Type B pancreatic cell (in vitro differentiated cells): ENCODE measurements at places on chromosomes 16 and 17. TPM values are rescaled to one million over a fixed set of nuclear protein-coding genes. Genes with fewer than 3 reads are reported as not detected.

KRTAP2-3 gene
- total RNA-seq = 0.98 TPM in 1 of 2 replicates, not detected in the other

SLC12A3 gene
- total RNA-seq = 0.31 and 4.2 TPM in 2 replicates

ZNF286A gene
- total RNA-seq = 46.1 and 86.1 TPM in 2 replicates

G6PC1 gene
- total RNA-seq = 1.5 and 2.9 TPM in 2 replicates

MSLN gene
- 0.77 and 0.81 TPM in 2 replicates for total RNA-seq

RGS9 gene
- total RNA-seq = 5.1 and 5.5 TPM in 2 replicates

MT1G gene
- total RNA-seq = 2.8 and 4.8 TPM in 2 replicates

THAP11 gene
- 25.5 and 35.1 TPM in 2 replicates for total RNA-seq

UTS2R gene
- total RNA-seq = 0.21 and 0.97 TPM in 2 replicates

DPEP1 gene
- 13.4 and 16.7 TPM in 2 replicates for total RNA-seq

WSCD1 gene
- total RNA-seq = 8.9 and 16.1 TPM in 2 replicates

TMEM106A gene
- 4.4 TPM in 2 replicates for total RNA-seq

KLHL10 gene
- total RNA-seq = 0.24 TPM in 1 of 2 replicates, not detected in the other

GRCh38 chr17:33241390-33241789 lies 51.7 kb downstream of the ASIC2 start:
- no peak for DNase-seq

GRCh38 chr17:35192708-35193107 lies 1.5 kb downstream of the SLC35G3 start:
- DNase-seq = no peak

DNA sequence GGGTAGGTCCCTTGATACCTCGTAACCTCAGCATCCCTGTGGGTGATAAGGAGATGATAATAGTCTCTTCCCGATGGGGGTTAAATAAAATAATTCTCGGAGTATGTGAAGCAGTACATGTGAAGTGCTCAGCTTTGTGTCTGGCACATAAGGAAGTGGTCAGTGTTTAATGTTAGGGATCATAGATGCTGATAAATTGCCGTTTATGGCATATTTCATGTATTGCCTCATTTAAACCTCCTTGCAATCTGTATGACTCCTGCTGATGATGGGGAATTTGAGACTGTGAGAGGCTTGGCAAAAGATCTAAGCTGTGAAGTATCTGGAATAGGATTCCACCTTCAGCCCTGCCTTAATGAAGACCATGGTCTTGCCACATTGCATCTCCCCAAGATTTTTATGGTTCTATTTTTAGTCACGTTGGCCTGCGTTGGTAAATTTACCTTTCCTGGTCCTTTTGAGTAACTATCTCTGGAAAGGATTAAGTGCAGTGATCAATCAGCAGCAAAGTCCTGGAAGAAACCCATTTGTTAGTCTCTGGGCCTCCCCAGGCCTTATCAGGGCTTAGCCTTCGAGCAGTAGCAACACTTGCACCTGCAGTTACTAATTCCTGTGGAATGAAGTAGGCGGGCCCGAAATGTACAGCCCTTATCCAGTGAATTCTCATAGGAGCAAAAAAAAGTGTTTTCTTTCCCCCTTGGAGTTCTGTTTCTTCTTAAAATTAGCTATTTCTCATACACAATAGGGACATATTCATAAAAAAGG lies 144.9 kb downstream of the WWOX start:
- no peak for DNase-seq

- no peak for DNase-seq
These were observed 48.2 kb downstream of the EPN2 start for GRCh38 chr17:19285213-19285900.

- peak; percentile 71 for DNase-seq
These were observed 1.6 kb downstream of the UBALD1 start for GRCh38 chr16:4612977-4613635.

DNA sequence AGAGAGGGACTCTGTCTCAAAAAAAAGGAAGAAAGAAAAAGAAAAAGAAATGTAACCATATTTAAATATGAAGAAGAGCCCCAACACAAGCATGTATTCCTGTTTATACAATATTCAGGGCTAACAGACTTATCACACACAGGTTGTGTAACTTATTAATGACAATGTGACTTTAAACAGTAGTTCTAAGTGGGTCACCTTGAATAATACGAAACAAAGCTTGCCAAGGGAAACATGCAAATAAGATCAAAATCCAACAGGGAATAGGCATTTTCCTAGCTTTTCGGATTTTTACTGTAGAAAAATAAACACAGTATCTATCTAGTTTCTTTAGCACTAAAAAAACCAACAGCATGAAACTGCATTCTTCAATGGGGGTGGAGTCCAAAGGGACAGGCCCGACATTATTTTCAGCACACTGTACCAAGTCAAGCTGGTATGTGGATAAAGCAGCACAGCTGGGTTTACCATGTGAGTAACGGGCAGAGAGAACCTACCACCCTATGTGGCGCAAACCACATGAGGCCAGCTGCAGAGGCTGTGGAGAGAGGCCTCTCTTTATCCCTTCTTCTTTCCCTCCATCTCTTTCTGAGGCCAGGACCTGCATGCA lies 45.3 kb downstream of the TOM1L2 start:
- DNase-seq = no peak

- no peak for DNase-seq
These were observed 27.8 kb upstream of the PHOSPHO1 start for GRCh38 chr17:49258394-49258793.

GRCh38 chr17:77107506-77108433 lies 33.0 kb upstream of the SEC14L1 start:
- no peak for DNase-seq

GRCh38 chr16:86091976-86092375 lies 193.0 kb downstream of the IRF8 start:
- no peak for DNase-seq

DNA sequence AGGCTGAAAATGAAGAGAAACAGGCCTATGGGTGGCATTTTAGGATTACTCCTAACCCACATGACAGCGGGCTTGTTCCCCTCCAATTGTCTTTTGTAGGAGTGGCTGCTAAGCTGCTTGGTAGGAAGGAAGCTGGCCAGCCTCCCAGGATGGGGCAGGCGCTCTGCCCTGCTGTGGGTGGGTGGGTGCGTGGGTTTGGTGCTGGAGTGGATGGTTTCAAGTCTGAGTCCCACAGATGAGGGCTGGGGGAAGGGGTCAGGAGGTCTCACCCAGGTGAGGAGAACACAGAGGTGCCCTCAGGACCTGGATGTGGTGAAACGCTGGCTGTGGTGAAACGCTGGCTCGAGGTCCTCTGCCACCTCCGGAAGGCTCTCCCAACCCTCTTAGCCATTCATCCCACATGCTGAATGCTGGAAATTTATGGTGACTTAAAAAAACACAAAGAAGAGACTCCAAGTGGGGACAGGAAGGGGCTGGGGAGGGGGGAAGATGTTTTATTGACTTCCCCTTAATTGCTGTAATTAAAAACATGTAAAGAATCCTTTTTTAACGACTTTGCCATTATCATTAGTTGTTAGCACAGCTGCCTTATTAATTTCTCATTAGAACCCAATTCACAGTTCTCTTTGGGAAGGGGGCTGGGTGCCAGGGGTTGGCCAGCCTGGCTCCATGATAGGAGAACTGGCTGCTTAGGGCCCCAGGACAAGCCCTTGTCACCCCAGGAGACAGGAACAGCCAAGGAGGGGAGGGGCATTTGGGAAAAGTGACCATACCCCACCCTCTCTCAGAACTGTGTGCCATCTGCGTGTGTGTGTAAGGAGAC lies 153.5 kb upstream of the CDC42EP4 start:
- DNase-seq = no peak

DNA sequence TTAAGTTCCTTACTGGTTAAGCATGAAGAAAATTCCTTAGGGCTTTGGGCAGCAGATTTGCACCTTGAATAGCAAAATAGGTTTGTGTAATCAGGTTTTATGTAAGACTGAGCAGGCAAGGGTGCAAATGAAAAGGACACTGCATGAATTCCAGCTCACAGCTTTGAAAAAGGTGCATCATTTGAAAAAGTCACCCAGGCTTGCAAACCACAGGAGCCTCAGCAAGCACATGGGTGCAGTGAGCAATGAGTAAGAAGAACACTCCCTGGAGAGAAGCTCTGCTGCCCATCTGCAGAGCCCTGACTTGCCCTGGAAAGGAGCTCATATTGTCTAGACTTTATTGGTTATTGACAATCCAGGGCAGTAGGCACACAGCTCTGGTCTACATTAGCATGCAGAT lies 165.6 kb upstream of the KCNJ16 start:
- no peak for DNase-seq

GRCh38 chr16:28267356-28267755 lies 25.0 kb upstream of the SBK1 start:
- no peak for DNase-seq

GRCh38 chr16:81817789-81818567 lies 38.9 kb downstream of the PLCG2 start:
- no peak for DNase-seq

DNA sequence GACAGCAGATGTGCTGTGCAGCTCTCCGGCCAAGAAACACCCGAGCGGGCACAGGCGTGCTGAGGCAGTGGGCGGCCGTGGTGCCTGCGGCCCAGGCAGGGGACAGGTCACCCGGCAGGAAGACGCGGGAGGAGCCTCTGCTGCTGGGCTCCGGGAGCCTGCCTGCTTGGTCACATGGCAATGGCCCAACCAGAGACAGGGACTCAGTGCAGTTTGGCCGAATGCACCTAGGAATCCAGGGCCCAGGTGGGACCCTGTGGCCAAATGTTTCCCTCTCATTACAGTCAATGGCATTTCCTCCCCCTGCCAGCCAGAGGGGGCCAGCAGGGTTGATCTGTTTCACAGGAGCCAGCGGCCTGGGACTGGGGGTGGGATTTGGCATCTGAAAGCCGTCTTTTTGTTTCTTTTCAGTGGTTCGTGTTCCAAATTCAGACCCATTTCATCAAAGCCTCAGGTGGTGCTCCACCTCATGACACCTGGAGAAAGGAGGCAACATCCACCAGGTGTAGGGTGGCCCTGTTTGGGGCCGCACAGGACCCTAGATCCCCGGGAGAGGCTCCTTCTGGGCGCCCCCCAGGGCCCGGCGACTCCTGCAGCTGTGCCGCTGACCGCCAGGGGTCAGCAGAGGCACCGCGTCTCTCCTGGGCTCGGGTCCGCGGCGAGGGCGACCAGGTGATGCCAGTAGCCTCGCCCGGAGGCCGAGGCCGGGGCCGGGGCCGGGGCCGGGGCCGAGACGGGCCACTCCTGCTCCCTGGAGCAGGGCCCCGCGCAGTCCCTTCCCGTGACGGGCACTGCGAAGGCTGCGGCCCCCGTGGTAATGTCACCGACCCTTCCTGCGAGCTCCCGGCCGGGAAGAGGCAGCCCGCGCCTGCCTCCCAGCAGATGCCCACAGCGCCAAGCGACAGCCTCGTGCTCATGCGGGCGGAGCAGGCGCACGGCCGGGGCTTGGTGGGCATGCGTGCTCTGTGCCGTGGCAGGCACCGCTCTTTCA lies 118.5 kb downstream of the C16orf78 start:
- DNase-seq = no peak

- DNase-seq = no peak
These were observed 21.9 kb downstream of the SEC14L5 start for GRCh38 chr16:4979736-4980660.

DNA sequence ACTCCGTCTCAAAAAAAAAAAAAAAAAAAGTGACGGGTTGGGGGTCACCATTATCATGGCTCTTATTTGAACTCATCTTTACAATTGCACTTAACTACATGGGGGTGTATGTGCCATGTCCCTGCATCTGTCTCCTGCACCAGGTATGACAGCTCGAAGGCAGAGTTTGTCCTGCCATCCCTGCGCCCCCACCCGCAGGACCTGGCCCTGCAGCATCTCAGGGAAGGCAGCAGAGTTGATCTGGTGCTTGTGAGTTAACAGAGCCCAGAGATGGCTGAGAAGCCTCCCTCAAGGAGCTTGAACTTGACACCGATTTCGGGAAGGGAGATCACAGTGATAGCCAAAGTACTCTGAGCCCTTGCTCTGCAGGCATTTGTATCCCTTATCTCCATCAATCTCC lies 44.8 kb downstream of the C16orf82 start:
- peak; percentile 34 for DNase-seq

GRCh38 chr17:49760296-49760695 lies 3.6 kb downstream of the FAM117A start:
- DNase-seq = no peak

GRCh38 chr16:58036943-58037342 lies 11.4 kb downstream of the MMP15 start:
- no peak for DNase-seq

DNA sequence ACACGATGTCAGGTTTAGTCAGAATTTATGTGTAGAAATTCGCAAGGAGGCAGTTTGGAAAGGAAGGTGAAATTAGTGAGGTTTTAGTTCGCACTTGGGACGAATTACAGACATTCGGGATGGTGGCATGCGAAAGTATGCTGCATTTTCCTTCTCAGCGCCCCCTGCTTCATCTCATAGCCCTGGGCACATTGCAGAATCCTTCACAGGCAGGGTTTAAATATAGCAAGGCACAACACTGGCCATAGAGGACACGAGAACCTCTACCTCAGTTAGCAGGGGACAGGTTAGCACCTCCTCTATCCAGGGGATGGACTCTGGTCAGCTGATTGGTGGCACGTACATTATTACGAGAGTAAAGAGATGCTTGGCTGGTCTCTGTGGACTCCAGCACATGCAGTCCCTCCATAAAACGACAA lies 47.5 kb downstream of the MAP2K6 start:
- DNase-seq = no peak

- no peak for DNase-seq
These were observed 118.1 kb downstream of the GSG1L start for GRCh38 chr16:27945233-27945973.

DNA sequence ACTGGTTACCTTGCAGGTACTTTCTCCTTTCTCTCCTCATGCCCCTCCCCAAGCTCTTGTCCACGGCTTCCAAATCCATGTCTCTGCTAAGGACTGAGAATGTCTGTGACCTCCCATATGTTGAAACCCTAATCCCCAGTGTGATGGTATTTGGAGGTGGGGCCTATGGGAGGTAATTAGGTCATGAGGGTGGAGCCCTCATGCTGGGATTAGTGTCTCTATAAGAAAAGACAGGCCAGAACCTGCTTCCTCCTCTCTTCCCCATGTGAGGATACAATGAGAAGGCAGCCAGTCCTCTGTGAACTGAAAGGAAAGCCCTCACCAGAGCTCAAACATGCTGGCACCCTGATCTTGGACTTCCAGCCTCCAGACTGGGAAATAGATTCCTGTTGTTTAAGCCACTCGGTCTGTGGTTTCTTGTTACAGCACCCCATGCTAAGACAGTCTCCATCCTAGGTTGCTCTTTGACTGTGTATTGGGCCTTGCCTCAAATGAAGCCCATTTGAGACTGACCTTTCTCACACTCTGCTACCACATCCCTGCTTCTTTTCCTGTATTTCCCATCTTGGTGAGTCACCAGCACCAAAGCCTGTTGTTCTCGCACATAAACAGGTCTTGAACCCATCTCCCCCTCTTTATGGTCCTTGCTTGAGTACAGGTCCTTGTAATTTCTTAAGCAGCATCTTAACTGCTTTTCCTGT lies 135.0 kb downstream of the CDK5R1 start:
- no peak for DNase-seq

DNA sequence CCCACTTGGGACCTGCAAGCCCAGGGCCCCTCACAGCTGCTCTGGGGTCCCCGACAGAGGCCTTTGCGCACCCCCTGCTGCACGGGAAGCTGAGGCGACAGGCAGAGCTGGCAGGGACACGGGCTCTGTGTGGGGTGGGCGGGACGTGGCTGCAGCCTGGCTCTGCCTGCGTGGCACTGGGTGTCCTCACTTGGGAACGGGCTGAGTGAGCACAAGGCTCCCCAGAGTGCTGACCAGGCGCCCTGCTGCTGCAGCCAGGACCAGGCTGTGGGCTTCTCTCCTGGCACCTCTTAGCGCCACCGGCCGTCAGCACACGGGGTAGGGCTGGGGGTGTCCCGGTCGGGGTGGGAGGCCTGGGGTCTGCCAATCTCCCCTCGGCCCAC lies 6.6 kb downstream of the C1QTNF8 start:
- DNase-seq = no peak
